ENCODE measurements at places on chromosomes 1 and 21.
A peak's percentile ranks its signal among the peaks of the same experiment; 100 is the strongest.

- DNase-seq = no peak
These were observed 64.1 kb downstream of the TMCO4 start for GRCh38 chr1:19735440-19736127.

DNA sequence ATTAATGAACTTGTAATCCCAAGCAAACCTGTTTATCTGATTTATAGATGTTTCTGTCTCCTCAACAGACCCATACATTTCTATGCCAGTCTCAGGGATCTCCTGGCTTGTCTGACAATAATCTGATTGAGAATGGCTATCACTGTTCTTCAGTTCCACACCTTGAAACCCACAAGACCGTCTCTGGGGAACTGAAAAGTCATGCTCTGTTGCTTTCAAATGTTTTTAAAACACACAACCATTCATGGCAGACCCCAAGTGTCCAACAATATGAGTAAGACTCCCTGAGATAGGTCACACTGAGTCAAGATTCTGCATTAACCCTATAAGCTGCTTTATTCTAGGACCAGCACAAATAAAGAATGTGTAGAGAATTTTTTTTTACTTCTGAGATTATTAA, 611.2 kb upstream of the PLXNA2 start:
- no peak for DNase-seq

DNA sequence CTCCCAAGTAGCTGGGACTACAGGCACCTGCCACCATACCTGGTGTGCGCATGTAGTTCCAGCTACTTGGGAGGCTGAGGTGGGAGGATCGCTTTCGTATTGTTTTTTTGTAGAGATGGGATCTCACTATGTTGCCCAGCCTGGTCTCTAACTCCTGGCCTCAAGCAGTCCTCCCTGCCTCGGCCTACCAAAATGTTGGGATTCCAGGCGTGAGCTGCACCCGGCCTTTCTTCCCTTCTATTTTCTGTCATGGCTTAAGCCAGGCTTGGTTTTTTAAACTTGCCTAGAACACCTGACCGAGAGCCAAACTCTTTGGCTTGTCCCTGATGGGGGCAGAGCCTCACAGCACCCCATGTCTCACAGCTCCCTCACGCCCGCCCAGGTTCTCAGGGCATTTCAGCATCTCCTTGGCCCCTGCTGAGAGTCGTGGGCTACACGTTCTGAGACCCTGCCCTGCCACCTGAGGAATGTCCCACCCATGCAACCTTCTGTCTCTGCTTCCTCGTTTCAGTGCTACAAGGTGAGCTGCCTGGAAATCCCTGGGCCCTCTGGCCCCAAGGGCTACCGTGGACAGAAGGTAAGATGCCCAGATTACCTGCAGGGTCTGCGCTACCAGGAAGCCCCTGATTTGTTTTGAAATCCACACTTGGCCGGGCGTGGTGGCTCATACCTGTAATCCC, 15.7 kb downstream of the COL6A2 start:
- no peak for DNase-seq

- DNase-seq = no peak
These were observed 1643.8 kb downstream of the MRPL39 start for GRCh38 chr21:23963454-23963853.

DNA sequence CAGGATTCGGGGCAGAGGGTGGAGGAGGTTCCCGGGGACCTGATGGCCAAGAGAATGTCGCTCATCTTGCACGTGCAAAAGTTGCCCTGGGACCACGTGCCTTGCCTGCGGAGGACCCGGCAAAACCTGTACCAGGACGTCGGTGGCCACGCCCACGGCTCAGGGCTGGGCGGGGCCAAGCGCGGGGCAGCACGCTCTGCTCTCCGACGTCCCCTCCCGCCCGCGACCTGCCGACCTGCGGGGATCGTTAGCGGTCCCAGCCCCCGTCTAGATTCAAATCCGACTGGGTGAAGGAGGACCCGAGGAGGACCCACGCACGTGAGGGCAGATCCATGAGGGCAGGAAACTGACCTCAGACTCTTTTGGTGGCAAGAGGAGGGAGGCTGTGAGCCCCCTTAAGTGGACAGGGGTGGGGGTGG, at the start of gene C1orf167:
Gene C1orf167, plus strand, starts transcription at position 206 of the 419 bp plus-strand sequence. CDS start 2,208 bp downstream, outside the sequence.
- peak; percentile 34 for DNase-seq

DNA sequence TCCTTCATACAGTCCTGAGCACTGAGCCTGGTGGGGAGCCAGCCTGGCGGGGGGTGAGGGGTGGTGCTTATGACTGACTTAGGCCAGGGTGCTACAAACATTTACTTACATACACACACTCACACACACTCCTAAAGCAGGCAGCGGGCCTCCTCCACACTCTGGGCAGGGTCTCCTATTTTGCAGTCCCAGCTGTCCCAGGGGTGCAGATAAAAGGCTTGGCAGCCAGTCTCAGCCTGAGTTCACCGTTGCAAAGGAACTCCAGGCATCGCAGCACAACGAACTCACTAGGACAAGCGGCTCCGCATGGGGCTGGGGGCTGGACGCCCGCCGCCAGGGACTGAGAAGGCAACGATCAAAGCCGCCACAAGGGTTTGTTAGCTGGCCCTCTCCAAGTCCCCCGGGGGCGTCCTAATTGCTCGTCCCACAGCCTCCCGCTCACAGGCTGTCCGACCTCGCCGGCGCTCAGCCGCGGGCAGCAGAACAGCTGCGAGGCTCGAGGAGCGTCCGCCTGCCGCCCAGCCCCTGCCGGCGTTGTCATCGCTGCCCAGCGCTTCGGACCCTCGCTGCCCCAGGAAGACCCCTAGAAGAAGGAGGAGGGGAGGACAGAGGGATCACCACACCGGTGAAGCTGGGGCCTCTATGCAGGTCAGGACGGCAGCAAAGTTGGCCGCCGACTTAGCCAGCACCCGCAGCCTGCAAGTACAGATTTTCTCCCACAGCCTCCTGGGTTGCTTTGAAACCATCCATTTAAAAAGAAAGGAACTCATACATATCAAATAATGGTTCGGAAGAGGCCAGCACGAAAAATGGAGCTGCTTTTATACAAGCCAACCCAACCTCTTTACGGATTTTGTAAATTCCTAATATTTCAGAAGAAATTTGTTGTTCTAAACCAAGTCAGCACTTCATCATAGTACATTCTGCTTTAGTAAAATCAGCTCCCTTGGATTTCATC, 6.2 kb downstream of the BARHL2 start:
- DNase-seq = no peak

DNA sequence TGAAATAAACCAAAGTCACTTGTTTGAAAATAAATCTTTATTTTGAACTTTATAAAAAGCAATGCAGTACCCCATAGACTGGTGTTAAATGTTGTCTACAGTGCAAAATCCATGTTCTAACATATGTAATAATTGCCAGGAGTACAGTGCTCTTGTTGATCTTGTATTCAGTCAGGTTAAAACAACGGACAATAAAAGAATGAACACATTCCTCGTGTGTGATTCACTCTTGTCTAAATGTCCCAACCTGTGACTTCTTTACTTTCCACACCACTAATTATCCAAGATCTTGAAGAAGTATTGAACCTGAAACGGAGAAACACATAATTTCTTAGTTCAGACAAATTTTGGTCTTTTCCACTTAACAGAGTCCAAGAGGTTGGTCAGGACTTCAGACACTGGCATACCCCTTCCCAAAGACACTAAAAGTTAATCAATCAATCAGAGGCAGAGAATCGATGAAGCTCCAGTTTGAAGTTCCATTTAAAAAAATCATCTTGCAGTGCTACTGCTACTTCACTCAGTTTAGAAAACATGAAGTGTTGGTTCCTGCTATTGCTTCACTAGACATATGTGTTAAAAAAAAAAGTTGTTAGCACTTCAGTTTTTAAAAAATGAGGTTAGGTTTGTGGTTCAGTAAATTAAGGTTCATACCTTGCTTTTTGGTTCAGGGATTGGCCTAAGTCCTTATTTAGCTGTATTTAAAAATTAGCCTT, 26.2 kb downstream of the ATP1B1 start:
- DNase-seq = no peak

DNA sequence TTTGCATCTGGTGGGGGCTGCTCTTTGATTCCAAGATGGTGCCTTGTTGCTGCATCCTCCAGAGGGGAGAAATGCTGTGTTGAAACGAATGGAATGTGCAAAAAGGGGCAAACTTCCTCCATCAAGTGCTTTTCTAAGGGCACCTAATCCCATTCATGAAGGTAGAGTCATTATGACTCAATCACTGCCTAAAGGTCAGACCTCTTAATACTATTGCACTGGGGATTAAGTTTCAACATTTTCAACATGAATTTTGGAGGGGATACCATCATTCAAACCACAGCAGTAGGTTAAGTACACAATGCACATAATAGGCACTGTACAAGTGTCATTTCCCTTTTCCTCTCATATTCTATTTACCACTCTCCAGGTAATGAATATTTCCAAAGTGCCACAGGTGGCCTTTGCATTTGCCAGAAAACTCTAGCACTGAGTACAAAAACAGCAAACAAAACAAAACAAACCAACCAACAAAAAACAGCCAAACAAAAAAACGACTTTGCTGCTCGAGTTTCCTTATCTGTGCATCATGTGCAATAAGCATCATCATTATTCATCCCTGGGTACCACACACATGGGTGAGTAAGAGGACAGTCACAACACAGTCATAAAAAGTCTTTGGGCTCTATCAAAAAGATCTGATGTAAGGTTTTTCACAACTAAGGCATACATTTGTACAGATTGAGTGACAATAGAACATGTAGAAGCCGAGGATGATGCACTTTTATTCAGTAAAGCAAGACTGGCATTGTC, 42.5 kb downstream of the IFI44 start:
- DNase-seq = no peak

GRCh38 chr1:212205843-212206242, 79.4 kb upstream of the PPP2R5A start:
- DNase-seq = no peak

DNA sequence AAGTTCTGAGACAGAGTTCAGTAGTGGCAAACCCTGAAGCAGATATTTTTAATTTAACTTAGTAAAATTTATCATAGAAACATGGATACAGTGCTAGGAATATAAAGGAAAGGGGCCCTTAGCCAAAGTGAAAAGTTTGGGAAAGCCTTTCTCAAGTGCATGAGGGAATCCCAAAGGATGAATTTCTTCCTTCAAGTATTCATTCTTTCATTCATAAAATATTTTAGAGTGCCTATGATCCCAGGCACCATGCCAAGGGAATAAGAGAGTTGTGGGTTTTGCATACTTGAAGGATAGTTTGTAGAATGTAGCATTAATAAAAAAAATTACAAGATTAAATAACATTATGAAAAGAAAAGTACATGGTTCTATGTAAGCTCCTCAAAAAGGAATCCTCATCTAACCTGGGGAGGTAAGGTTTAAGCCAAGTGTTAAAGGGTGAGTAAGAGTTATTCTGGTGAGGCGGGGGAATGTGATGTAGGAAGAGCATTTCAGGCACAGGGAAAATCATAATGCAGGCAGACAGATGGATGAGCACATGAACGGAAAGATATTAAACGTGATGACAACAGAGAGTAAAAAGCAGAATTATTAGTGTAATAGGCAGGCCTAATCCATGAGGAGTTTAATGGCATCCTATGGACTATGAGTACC, 40.4 kb upstream of the NTNG1 start:
- DNase-seq = no peak

GRCh38 chr1:167808104-167808503, 86.3 kb downstream of the MPZL1 start:
- no peak for DNase-seq

GRCh38 chr1:81802707-81803430, 2.1 kb downstream of the ADGRL2 start:
- no peak for DNase-seq

DNA sequence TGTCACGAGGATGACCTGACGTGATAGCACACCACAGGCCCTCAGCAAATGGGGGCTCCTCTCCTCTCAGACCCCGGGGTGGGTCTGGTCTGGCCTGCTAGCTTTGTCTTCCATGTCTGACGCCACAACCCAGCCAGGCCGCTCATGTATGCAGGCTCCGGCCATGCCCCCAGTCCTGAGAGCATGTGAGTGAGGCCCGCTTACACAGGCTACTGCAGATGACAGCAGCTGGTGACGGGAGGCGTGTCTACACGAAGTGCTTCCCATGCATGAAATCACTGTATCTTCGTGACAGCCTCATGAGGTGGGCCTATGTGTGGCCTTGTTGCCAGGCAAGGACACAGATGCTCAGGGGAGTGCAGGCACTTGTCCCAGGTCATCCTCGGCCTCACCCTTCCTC, 16.4 kb downstream of the WNT4 start:
- no peak for DNase-seq

GRCh38 chr1:182144646-182145030, 83.1 kb upstream of the ZNF648 start:
- no peak for DNase-seq

DNA sequence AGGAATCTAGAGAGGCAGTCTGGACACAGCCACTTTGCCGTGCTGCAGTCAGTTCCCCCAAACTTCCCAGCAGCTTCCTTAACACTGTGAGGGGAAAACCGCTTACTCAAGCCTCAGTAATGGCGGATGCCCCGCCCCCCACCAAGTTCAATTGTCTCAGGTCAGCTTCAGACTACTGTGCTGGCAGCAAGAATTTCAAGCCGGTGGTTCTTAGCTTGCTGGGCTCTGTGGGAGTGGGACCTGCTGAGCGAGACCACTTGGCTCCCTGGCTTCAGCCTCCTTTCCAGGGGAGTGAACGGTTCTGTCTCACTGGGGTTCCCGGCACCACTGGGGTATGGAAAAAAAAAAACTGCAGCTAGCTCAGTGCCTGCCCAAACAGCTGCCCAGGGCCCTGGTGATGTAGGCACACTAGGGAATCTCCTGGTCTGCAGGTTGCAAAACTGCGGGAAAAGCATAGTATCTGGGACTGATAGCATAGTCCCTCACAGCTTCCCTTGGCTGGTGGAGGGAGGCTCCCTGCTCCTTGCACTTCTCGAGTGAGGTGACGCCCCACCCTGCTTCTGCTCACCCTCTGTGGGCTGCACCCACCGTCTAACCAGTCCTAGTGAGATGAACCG, 23.7 kb upstream of the HFM1 start:
- DNase-seq = peak; percentile 8

DNA sequence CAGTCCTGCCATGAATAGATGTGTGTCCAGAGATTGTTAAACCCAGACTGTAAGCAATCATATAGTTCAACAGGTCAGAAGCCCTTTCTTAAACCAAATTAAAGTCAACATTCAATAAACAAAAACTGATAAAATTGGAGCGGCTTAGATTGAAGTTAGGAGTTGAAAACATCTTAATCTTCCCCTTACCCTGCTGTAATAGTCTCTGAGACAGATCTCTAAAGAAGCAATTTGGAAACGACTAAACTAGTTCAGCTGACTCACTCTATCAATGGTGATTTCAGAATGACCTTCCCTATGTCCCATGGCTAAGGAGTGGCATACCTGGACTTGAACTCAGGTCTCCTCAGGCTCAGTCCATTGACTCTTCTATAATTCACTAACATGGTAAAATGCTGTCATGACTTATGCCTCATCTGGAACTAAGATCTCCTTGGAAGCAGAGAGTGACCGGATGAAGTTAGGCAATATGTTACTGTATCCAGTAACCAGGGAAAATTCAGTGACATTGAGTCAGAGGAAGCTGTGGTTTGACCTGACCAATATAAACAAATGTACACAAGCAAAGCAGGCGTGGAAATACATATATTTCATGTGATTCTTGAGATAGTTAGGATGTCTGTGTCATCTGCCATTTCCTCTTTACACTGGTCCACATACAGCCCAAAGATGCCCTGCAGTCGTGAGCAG, 30.1 kb downstream of the SGIP1 start:
- peak; percentile 89 for DNase-seq

Data from CD14-positive monocyte (primary cell).